ENCODE measurements at places on chromosomes 5 and 9. TPM values are rescaled to one million over a fixed set of nuclear protein-coding genes. Genes with fewer than 3 reads are reported as not detected.

DNA sequence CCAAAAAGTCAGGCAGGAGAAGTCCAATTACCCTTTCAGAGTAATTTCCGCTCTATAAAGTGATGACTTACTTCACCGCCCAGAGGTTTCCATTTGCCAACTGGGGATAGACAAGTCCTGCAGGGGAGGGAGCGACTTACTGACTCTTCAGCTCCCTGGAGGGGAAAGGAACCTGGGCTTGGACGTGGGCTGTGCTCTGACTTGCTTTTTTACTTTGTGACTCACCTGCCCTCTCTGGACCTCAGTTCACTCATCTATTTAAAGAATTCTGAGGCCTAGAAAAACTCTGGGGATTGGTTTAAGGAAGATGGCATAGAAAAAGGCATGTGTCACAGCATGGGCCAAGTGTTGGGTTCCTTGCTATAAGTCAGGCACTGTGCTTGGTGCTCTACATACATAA lies 180.4 kb upstream of the TRIM32 start:
- no peak for DNase-seq

The FRMPD1 gene
- polyA plus RNA-seq = 1.9 TPM

The AP3B1 gene
- 64.6 TPM for polyA plus RNA-seq

DNA sequence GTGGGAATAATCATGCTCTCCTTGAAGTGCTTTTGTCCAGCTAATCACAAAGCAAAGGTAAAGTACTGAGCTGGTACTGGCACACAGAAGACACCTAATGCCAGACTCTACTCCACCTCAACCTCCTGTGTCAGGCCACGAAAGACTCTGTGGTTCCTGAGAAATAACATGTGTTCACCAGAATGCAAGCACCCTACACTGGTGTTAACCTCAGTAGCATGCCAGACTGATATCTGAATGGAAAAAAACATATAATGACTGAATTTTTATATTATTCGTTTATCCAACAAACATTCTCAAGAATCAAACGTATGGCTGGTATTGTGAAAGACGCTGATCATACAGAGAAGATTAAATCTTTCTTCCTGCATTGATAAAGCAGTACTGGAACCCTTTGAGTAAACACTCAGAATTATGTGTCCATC lies 97.1 kb upstream of the IFNE start:
- DNase-seq = no peak
